ENCODE measurements at places on chromosomes 3 and 15.
A peak's percentile ranks its signal among the peaks of the same experiment; 100 is the strongest.

GRCh38 chr3:12508291-12508700 lies 24.0 kb downstream of the TSEN2 start:
- DNase-seq = no peak

DNA sequence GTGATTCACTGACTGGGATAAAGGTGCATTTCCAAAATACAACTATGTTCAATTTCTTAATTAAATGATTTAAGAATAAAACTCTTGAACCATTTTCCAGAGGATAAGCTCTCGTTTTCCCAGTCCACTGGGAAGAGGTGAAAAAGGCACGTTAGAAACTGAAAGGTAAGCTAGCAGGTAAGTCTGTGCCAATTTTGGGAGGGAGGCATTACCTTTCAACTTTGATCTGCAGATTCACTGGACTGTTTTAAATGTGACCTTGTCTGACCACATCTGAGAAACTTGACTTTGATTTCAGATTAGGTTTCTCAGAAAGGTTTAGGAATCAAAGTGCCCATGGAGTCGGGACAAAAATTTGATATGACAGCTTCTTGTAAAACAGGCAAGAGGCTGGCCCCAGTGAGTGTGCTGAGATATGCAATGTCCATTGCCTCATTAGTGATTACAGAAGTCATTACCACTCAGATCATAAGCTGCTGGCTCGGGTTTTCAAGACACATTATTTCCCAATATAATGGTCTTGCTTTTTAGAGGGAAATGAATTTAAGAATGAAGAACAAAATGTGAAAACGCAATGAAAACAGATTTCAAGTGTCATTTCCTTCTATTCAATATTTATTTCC lies 118.8 kb downstream of the ADAMTS9 start:
- DNase-seq = no peak

DNA sequence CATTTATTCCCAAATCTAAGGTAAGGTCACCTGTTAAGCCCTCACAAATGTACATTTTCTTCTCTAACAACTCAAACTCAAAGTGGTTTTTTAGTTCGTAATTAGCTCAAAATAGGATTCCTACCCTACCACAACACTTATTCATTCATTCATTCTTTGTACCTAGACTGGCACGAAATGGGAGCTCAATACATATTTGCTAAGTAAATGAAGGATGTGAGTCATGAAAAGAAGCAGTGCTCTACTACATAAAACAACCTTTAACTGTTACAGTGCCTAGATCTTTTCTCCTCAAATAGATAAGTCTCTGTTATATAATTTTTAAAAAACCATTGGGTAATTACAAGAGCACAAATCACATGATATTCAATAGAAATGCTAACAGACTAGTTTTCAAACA lies 13.1 kb downstream of the RSL24D1 start:
- no peak for DNase-seq

DNA sequence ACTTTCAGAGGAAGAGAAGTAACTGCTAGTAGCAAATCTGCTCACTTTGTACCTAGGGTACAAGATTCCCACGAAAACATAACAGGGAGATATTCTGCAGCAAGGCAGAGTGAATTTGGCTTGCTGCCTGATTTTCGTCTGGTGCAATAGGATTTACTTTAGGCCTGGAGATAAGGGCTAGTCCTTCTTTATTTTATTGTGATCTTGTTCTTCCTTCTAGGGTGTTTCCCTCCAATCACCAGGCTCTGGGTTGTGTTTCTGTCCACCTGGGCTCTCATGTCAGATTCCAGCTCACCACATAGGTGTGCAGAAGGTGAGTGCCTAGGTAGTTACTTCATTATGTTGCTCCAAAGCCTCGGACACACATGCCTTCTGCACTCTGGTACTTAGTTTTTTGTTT lies 211.8 kb upstream of the RGMA start:
- no peak for DNase-seq

DNA sequence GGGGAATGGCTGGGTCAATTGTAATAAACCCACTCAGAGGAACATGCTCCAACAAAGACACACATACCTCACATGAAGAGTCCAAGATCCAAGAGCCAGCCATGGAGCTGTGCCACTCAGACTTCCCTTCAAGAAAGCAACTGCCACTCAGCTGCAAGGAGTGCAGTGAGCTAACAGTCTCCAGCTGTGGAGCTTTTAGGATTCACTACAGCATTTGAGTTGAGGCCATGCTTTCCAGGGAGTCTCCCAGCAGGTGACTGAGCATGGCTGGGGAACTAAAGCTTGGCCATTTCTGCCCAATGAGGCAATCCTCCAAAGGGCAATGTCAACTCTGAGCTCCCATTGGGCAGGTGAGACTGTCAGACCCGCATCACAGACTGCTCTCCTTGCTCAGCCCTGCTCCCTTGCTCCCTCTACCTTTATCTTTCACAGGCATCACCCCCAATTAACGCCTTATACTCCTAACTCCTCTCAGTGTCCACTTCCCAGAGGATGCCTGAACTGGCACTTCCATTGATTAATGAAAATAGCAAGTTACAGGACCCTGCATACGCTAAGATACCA lies 165.3 kb upstream of the CTNNB1 start:
- DNase-seq = no peak

DNA sequence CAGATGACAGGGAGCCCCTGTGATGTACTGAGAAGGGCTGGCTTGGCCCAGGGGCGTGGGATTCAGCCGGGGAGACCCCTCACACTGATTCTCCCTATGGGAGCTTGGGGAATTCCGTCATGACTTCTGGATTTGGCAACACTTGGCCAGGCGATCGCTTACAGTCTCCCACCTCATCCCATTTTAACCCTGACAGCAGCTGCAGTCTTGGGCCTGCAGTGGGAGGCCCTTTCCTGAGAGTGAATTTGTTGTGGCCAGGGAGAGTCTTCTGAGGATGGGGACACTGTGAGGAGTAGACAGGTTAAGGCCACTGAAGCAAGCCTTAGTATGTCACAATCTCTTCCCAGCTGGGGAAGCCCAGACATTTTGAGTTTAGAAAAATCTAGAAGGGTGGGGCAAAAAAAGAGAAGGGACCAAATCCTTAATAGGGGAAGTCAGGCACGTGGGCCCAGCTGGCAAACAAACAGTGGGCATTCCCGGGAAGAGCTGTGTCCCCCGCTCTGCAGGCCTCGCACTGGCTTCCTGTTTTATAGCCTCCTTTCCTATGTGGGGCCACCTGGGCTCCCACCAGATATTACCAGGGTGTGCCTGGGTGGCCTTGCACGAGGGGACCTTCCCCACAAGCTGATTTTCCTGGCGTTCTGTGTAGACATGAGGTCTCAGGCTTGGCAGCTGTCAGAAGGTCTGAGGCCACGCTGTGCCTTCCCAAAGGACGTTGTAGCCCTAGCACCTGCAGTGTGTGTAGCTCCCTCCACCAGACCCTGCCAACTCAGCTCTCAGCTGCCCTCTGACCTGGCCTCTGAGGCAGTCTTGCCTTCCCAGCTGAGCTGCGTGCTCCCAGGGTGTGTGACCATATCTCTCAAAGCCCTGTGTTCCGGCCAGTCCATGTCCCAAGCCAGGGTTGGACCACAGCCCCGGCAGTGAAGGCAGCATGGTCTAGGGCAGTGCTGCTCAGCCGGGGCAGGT lies 64.5 kb downstream of the FEM1B start:
- DNase-seq = no peak

DNA sequence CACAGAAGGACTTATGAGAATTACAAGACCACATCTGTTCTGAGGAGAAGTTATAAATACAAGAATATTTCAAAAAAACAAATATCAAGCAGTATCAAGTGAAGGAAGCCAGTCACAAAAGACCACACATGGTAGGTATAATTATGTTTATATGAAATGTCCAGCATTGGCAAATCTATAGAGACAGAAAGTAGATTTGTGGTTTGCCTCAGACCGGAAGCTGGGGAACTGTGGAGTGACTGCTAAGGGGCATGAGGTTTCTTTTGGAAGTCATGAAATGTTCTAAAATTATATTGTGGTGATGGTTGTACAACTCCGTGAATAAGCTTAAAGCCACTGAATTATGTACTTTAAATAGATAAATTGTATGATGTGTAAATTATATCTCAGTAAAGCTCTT lies 136.9 kb downstream of the FRMD5 start:
- DNase-seq = no peak

GRCh38 chr3:2783261-2783660 lies 326.9 kb downstream of the IL5RA start:
- DNase-seq = no peak

DNA sequence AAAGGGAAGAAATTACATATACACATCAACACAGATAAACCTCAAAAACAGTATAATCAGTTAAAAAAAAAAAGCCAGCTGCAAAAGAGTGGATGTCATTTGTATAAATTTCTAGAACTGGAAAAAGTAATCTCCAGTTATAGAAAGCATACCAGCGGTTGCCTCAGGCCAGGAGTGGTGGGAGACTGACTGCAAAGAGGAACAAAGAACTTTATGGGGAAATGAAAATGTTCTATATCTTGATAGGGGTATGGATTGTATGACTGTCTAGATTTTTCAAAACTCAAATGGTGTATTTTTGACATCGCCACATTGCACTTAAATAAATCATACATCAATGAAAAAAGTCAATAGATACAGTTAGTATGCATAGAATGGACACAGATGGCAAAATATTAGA lies 241.6 kb downstream of the SCAPER start:
- DNase-seq = no peak

DNA sequence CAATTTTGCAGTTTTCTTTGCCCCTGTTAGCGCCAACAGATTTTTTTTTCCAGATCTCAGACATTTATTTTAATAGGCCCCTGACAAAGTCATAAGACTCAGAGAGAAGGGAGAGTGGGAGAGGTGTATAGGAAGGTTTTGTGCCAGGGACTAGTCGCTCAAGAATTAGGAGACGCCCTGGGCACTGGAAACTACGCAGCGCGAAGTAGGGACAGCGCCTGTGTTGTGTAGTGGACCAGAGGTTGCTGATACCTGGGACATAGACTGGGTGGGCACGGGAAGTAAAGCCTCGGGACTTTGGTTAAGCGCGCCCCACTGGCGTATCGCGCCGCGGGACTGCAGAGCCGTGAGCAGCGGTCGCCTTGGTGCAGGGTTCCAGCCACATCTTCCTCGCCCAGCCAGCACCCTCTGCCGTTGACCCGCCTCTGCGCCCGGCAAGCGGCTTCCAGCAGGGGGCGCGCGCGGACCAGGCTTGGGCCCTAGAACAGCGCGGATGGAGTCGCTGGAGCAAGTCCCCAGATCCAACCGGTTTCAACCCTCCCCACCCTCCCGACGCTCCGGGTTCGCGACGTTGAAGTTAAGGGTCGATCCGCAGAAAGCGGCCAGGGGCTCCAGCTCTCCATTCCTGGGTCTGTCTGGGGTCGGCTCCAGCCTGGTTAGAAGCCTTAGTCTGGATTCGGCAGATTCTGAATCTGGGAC lies 3.0 kb upstream of the ISLR2 start:
- peak; percentile 88 for DNase-seq
